K562 (cell line): ENCODE measurements at places on chromosomes 7 and 10.

- DNase-seq = no peak
These were observed 23.7 kb downstream of the CREM start for GRCh38 chr10:35150308-35150707.

DNA sequence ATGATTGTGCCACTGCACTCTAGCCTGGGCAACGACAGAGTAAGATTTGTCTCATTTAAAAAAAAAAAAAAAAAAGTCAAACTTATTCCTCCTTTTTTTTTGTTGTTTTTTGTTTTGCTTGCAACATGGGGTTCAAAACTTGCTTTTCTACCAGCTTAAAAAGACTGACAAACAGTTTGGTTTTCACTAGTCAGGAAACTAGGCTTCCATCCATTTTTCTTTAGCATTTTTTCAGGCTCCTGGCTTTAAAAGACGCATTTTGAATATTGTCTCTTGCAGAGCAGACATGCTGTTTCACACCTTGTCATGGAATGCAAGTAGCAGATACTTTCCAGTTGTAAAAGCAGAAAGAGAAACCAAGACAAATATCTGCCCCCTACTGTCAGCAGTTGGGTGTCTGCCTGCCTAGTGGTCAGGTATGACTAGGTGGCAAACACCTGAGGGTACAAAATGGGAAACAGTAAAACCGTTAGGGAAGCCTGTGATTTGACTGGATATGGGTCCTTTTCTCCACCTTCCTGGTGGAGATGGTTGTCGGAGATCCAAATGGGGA lies 139.9 kb downstream of the CCDC71L start:
- peak; percentile 38 for DNase-seq

GRCh38 chr7:25891591-25891990 lies 260.4 kb upstream of the NFE2L3 start:
- DNase-seq = no peak

DNA sequence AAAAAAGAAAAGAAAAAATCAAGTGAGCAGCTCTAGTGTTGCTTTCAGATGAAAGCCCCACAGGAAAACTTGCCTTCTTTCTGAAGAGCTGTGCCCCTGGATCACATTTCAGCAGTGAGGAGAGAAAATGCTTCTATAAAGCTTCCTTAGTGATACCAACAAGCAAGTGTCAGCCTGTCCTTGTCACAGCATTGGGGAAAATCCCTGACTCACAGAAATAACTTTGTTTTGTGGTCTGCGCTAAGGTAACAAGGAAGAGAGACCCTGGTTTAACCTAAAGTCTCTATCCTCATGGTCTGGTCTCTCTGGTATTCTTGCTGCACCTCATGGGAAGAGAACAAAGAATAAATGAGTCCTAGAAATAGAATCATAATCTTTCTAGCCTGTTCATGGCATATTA lies 885.2 kb upstream of the SORCS1 start:
- no peak for DNase-seq

DNA sequence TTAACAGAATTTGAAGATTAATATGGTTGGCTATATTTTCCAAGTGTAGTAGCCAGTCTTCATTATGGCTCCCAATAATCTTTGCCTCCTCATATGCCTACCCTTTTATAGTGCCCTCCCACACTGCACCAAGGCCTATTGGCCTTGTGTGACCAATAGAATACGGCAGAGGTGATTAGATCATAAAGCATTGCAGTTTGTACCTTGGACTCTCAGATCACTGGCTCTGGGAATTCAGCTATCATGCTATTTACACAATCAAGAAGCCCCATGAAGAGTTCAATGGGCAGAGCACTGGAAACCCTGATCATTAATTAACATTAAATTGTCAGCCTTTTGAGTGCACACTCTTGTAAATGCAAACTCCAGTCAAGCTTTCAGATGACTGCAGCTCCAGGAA lies 154.5 kb upstream of the MAGI2 start:
- DNase-seq = no peak

- peak; percentile 31 for DNase-seq
These were observed 81.0 kb downstream of the CPED1 start for GRCh38 chr7:121069346-121070100.

DNA sequence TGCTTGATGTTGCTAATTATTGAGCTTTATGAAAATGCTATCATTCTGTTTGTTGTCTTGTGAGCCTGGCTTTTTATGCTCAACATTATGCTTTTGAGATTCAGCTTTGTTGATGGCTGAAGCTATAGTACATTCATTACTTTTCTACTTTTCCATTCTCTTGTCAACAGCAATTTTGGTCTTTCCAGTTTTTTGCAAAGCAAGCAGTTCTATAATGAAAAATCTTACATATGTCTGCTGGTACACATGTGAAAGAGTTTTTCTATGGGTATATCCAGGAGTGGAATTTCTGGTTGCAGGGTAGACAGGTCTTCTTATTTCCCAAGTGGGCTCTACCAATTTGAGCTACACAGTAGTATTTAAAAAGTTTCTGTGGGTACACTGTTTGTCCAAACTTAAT lies 36.8 kb downstream of the SLC35B4 start:
- no peak for DNase-seq

DNA sequence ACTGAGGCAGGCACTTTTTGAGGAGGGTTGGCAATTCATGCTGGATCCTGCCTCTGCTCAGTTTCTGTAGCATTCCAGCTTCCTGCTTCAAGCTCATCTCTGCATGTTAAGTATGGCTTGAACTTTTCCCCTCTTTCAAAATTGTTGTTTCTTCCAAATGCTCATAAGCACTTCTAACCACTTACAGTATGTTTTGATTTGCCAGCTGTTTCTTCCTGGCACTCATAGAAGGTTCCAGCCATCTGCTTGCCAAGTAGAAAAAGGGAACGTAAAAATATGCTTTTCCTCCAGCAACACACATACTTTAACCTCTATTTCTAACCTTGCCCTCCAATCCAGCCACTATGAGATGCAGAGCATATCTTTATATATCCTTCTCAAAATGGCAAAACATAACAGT lies 692.6 kb upstream of the COBL start:
- DNase-seq = no peak

- DNase-seq = no peak
These were observed 17.2 kb downstream of the TSPAN13 start for GRCh38 chr7:16770657-16771329.

- no peak for DNase-seq
These were observed 32.8 kb upstream of the MYO3A start for GRCh38 chr10:25901199-25901598.

DNA sequence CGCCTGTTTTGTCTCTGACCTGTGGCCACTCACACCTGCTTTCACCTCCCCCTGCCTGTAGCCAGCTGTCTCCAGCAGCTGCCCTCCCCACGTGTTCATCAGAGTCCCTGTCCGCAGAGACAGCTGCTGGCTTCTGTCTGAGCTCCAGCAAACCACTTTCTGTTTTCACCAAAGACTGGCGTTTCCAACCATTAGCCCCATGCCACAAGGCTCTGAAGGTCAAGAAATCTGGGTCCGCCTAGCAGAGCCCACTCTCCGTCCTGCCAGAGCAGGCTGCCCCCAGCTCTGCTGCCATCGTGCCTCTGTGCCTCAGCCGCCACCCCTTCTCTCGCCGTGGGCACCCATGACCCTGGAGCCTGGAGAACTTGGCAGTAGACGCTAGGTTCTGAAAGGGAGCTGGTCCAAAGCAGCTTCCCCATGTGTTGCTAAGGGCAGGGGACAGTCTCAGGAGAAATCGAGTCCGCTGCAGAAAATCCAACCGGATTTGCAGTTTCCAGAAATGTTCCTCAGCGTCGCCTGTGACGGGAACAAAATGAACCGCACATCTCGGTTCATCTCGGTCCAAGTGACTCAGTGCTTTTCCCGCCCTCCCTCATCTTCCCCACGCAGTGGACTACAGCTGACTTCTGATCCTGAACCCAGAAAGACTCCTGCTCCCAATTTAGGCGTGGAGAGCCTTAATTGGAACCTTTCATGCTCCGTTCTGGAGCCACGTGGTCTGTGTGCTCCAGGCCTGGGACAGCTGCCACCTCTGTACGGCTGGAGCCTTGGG lies 28.0 kb downstream of the TMEM120A start:
- no peak for DNase-seq

DNA sequence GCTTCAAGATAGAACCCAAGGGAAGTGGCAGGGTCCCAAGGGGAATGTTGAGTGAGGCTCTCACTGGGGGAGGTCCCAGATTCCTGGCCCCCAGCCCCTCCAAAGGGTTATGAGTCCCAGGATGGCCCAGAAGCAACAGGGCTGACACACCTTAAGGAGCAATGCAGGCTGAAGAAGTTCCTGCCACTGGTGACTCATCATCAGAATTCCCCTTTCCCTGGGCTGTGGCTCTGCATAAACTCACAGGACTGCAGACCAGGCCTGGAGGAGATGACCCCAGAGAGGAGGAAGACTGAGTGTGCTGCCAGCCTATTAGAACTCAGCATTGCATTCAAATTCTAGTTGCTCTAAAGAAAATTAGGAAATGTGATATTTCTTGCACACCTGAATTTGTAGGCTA lies 126.7 kb downstream of the DPP6 start:
- no peak for DNase-seq

DNA sequence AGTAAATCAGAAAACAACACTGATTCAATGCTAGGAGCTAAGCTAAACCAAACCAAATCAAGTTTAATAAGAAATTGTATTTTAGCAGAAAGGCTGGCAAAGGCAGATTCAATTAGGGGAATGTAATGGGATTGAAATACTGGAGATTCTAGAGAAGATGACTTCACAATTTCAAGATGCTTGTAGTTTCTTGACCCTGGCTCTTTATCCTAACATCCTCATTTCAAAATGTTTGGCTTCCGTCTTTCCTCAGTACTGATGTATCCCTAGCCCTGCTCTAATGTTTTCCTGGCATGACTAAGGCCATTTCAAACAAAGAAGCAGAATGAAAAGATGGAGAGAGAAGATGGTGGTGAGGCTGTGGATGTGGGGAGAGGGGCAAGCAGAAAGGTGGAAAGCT lies 2.7 kb upstream of the JCAD start:
- no peak for DNase-seq

DNA sequence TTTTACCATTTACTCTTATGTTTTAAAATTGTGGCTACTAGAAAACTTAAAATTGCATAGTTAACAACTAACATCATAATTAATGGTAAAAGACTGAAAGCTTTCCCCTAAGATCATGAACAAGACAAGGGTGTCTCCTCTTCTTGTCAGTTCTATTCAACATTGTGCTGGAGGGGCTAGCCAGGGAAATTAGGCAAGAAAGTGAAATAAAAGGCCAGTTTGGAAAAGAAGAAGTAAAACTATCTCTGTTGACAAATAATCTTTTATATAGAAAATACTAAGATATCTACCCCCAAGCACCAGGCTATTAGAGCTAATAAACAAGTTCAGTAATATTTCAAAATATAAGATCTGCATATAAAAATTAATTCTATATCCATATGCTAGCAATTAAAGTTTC lies 46.9 kb upstream of the MXI1 start:
- DNase-seq = no peak

GRCh38 chr10:79248341-79249185 lies 98.7 kb upstream of the PPIF start:
- no peak for DNase-seq

DNA sequence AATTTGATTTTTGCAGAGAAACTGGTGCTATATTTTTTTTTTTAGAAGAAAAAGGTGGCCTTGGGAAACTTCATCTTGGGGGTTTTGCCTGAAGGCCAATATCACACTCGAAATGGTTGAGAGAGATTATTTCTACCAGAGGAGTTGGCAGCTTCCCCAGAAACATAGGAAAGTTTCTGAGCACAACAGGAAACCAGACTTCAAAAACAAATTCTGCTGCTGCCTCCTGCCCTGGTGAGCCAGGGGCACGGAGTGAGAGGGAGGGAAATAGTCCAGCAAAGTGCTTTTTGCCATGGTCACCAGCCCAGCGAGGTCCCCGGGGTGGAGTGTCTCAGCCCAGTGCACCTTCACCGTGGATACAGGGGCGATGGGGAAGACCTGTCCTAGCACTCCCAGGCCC lies 61.1 kb downstream of the FOXI2 start:
- DNase-seq = no peak
